ENCODE measurements at places on chromosomes 12 and 14.

- peak; percentile 87 for DNase-seq
Measured at GRCh38 chr12:124940143-124940392, 25.6 kb upstream of the UBC start.

- DNase-seq: no peak
Measured at GRCh38 chr14:31124197-31124596, 83.4 kb downstream of the HECTD1 start.

DNA sequence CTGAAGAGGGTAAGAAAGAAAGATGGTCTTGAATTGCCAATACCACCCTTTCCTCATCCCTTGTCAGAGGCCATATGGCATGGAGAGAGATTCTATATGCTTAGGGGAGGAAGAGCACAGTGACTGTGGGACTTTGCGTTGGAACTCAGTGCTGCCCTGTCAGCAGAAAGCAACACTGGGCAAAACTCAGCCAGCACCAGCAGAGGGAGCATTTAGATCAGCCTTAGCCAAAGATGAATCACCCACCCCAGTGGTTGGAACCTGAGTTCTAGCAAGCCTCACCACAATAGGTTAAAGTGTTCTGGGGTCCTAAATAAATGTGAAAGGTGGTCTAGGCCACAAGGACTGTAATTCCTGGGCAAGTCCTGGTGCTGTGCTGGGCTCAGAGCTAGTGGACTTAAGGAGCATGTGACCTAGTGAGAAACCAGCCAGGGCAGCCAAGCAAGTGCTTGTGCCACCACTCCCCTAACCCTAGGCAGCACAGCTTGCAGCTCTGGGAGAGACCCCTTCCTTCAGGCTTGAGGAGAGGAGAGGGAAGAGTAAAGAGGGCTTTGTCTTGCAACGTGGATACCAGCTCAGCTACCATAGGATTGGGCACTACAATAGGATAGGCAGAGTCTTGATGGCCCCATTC, 11.4 kb upstream of the BCAT1 start:
- peak; percentile 45 for DNase-seq

DNA sequence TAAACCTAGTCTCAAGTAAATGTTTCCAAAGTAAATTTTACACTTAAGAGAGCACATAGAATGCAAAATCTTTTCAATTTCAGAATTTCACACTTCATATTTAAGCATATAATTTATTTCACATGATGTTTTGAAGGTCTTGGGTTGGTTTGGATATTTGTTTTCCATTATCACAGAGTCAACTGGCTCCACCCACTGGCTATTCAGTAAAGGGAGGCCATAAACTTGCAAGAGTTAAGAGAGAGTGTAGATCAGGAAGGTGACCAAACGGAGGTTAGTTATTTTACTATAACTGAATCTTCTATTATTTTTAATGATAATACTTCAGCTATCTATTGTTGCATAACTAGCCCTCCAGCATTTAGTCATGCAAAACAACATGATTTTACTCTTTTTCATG, 6.2 kb upstream of the CPNE8 start:
- DNase-seq: no peak

DNA sequence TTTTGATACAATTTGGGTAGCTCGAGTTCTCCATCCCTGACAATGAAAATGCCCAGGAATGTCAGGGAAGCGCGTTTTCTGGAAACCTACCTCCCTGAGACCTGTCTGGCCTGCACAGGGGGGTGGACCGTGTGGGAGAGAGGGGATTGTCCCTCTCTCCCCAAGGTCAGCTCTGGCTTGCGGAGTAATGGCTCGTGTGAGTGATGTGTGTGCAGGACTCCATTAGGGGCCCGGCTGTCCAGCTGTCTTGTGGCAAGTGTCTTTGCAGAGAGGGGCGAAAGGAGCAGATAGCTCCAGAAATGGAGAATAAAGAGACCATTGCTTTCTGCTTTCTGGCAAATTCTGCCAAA, 215.3 kb downstream of the CHST11 start:
- no peak for DNase-seq

GRCh38 chr12:110224379-110225304, 56.4 kb upstream of the ATP2A2 start:
- DNase-seq: peak; percentile 25

- peak; percentile 82 for DNase-seq
Measured at GRCh38 chr12:108511633-108512540, 3.2 kb upstream of the FICD start.

GRCh38 chr12:26929590-26929989, 8.2 kb downstream of the INTS13 start:
- no peak for DNase-seq

- no peak for DNase-seq
Measured at GRCh38 chr12:127280393-127281275, 986.3 kb upstream of the TMEM132C start.

GRCh38 chr12:58633479-58633878, 286.8 kb downstream of the LRIG3 start:
- DNase-seq: no peak

DNA sequence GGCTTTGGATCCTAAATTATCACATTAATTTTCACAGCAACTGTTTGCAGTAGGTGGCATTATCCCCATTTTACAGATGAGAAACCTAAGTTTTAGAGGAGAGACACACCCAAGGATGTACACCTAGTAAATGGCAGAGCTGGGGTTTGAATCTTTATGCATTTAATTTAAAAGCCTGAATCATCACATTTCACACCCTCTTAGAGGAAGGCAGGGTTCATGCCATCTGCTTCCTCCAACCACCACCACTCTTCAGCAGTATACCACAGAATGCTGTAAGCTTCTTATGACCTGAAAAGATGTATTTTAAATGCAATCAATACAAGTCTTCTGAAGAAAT, 90.3 kb downstream of the CRADD start:
- DNase-seq: no peak

DNA sequence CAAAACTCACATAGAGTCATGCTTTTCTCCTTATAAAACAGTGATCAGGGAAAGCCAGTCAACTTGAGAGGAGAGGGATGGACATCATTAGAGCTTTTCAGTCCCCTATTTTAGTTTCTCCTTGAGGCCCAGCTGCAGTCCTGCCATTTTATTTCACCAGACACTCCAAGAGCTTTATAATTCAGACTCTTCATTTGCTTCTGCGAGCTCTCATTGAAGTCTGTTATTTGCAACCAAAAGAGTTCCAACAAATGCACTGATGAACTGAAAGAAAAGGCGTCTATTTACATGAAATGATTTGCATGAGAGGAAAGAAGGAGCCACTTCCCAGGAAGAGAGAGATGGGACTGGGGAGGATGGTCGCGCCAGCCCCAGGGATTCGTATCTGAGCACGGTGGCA, 86.8 kb downstream of the NDUFA12 start:
- no peak for DNase-seq

GRCh38 chr14:85601246-85601645, 71.3 kb downstream of the FLRT2 start:
- DNase-seq: no peak

DNA sequence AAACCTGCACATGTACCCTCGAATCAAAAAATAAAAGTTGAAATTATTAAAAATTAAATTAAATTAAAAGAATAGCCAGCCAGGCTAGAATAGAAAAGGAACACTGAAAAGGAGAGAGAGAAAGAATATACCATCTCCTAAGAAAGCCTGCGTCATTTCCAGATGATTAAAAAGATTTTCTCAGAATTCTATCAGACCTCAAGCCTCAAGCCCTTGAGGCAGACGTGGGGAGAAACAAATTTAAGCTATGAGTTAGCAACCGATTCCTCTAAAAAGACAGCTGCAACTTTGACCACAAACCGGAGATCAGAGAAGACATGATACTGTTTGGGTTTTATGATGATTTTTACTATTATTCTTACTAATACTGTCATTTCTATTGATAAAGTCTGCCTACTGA, 138.3 kb downstream of the KSR2 start:
- DNase-seq: no peak

DNA sequence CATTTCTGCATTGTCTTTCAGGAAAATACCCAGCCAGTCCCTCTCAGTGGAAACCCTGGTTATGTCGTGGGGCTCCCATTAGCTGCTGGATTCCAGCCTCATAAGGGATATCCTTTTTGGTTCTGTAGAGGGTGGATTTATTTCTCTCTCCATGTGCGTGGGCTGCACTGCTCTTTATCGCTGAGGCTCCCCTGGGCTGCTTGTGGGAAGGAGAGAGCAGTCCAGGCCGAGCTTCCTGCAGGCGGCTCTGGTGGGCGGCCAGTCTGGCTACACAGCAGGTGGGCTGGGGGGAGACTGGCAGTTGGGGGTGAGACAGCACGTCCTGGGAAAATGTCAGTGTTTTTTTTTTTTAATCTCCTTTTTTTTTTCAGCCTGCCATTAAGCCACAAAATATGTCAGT, 27.6 kb downstream of the TCTN1 start:
- DNase-seq: no peak

DNA sequence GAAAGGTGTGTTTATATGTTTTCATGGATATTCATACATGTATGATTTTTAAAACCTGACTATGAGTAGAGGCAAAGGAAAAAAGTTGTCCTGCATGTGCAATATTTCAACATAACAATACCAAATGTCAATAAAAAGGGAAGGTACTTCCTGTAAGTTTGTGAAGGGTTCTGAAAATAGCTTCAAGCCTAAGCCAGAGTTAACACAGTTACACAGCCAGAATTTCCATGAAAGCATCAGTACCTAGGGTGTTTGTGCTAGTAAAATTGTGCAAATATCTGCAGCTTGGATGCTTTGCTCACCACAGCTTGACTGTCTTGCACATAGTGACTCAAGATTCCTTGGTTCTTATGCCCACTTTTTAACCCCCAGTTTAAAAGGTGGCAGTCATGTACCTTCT, 193.1 kb upstream of the FAR2 start:
- no peak for DNase-seq

DNA sequence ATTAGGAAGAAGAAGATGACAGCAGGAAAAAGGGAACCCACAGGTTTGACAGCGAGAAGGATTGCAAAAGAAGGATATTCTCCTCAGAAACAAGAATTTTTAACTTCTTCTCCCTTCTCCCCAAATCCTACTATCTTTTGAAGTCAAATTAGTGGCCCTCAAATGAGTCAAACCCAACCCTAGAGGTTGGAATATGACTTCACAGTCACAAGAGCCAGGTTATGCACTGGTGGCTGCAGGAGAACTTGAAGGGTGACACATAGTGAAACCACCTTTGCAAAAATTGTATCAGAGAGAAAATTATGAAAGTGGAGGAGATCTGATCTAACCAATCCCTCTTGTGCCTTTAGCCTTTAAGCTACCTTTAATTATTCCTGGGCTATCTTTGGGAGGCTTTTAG, 386.2 kb upstream of the CCDC196 start:
- no peak for DNase-seq

DNA sequence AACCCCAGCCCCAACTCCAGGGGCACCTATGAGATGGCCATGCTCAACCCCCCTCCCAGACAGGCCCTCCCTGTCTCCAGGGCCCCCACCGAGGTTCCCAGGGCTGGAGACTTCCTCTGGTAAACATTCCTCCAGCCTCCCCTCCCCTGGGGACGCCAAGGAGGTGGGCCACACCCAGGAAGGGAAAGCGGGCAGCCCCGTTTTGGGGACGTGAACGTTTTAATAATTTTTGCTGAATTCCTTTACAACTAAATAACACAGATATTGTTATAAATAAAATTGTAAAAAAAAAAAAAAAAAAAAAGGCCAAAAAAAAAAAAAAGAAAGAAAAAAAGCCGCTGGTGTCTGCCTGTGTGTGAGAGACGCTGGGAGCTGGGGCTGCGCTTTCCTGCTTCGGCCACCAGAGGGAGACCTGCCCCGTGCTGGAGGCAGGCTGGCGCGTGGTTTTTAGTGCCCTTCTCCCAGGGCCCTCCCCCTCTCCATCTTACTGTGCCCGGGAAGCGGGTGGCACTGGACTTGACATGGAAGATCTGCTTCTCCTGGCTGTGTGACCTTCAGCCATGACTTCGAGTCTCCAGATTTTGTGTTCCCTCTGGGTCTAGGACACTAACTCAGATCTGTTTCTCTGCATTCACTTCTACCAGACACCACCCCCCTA, 3.4 kb upstream of the NXPH4 start:
- peak; percentile 76 for DNase-seq
